GM04504 (cell line): ENCODE measurements at places on chromosomes 1 and 21.

DNA sequence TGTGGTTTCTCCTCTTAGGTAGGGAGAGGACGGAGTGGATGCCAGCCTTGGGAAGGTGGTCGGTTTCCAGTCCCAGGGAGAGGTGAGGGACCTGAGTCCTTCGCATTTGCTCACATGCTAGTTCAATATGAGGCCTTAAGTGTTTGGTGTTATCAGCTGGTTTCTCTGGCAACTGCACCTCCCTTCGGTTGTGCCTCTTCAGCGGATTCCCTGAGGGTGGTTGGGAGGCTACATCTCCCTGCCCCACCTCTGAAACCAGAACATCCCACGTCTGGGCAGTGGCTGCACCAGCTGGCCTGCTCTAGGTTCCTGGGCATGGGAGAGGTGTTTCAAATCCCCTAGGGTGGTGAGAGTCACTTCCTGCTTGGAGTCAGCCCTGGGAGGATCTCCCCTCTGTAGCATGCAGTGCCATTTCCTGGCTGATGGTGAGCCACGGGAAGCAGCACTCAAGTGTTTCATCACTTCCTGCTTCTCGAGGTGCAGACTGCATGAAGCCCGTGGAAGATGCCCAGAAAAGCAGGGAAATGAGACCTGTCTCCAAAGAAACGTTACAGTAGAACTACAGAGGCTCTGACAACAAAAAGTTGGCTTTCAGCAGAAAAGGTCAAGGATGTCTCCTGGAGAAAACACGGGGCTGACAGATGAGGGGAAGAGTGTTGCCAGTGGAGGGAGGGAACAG lies 4.5 kb downstream of the TMEM125 start:
- peak; percentile 8 for DNase-seq

- no peak for DNase-seq
Measured at GRCh38 chr1:28026329-28026728, 62.1 kb downstream of the EYA3 start.

DNA sequence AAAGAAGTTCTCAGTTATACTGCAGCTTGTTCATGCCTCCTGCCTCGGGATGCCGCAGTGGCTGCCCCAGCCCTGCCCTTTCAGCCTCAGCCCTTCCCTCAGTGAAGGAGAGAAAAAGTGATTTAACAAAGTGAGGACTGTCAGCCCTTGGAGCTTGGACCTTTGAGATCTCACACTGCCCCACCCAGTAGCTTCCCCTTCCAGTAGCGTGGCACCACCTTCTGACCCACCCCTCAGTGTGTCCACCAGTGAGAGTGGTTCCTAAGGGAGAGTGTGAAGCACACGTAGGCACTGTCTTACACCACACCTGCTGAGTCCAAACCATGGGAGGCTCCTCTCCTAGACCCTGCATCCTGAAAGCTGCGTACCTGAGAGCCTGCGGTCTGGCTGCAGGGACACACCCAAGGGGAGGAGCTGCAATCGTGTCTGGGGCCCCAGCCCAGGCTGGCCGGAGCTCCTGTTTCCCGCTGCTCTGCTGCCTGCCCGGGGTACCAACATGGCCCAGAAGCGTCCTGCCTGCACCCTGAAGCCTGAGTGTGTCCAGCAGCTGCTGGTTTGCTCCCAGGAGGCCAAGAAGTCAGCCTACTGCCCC lies at the start of gene CDA:
Gene CDA, plus strand, starts transcription at position 464 of the 592 bp plus-strand sequence. Its CDS starts 33 bp downstream, at position 497.
- no peak for DNase-seq

GRCh38 chr1:240492832-240493440 lies 119.0 kb downstream of the GREM2 start:
- no peak for DNase-seq

DNA sequence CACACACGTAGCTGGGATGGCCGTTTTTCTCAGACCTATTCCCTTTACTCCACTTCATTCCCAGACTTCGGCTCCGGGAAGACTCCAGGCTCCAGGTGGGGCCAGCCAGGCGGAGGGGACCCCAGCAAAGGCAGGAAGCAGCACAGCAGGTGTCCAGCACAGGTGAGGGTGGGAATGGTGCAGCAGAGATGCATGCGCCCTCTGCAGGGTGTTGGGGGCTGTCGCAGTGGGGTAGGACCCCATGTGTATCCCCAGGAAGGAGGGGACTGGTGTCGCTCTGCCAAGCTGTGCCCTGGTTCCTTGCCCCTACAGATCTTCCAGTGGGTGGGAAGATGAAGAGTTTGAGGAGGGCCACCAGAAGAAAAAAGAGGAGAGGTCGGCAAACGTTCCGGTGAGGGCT lies 5.3 kb downstream of the TTC24 start:
- DNase-seq, result no peak

GRCh38 chr1:77014073-77014788 lies 147.0 kb downstream of the ST6GALNAC5 start:
- no peak for DNase-seq

- DNase-seq, result no peak
Measured at GRCh38 chr1:51919684-51920083, 41.2 kb upstream of the NRDC start.

- DNase-seq, result no peak
Measured at GRCh38 chr1:212203630-212204029, 81.6 kb upstream of the PPP2R5A start.

- no peak for DNase-seq
Measured at GRCh38 chr1:5579966-5580365, 412.3 kb downstream of the NPHP4 start.

DNA sequence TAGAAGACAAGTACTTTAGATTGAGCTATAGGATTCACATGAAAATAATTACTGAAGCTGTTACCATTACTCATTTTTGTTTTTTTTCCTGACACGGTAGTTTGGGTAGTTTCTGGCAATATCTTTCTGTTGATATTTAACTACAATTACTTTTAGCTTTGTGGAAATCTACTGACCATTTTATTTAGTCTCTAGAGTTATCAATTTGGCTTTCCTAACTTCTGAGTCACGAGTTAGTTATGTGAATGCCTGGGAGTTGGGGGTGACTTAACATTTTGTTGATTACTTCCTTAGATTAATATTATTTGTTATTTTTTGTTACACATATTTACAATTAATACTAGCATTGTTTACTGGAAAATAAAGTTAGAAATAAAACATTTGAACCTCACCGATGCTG lies 160.6 kb downstream of the HMCN1 start:
- DNase-seq, result no peak

DNA sequence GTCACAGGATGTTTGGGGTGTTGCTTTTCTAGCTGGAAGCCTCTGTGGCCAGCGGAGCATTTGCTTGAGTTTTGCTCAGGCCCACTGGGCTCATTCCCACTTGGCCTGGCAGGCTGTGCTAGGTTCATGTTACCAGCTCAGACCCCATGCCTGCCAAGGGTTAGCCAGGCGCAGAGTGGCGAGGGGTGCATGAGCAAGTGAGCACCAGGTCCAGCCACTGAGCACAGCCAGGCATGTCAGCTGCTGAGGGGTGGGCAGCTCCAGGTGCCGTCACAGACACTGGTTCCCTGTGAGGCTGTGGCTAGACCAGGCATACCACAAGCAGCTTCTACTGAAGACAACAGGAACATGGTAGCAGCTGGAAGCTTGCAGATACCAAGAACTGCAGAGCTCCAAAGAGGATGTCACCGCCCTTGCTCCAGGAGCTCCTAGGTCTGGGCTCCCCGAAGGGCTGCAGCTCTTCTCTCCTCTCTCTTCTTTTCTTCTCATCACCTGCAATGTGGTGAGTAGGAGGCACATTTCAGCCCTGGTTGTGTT lies 52.0 kb upstream of the CYYR1 start:
- no peak for DNase-seq

- no peak for DNase-seq
Measured at GRCh38 chr1:194419721-194420120, 1233.3 kb upstream of the B3GALT2 start.

GRCh38 chr1:59057211-59057694 lies 239.6 kb upstream of the FGGY start:
- DNase-seq, result peak; percentile 99

GRCh38 chr1:54763816-54764132 lies 549 bp downstream of the PARS2 start:
- DNase-seq, result no peak

GRCh38 chr1:223765719-223766340 lies 53.5 kb downstream of the CAPN2 start:
- no peak for DNase-seq

GRCh38 chr1:79585801-79586200 lies 579.3 kb upstream of the ADGRL4 start:
- no peak for DNase-seq

DNA sequence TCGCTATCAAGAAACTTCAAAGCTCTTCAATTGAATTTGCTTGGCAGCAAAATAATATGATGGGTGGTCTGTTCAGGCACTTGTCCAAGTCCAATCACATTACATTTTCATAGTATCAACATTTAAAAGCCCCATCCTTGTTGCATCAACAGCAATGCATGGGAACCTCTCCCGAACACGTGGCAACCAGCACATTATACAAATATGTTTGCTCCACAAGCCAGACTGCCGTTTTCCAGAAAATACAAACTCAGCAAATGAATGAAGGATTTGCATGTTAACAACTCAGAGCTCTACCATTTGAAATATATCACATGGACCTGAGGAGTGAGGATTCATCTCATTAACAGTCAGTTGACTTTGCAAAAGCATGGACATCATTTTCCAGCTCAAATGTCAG lies 20.0 kb upstream of the LYPLAL1 start:
- DNase-seq, result no peak

DNA sequence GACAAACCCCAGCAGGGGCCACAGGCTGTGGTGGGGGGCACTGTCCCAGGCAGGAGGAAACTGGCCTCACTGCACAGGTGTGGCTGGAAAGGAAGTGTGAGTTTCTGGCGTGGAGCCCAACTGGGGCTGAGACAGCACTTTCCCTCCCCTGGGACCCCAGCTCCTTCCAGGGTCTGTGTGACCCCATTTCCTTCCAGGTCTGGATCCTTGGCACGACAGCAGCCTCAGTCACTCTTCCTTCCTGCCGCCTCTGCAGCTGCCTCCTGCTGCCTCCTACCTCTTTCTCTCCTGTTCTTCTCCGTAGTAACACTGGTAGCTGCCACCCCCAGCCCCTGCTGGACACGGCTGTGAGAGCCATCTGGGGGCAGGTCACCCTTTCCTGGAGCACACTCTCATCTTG lies 88.0 kb downstream of the SIK1 start:
- DNase-seq, result no peak

DNA sequence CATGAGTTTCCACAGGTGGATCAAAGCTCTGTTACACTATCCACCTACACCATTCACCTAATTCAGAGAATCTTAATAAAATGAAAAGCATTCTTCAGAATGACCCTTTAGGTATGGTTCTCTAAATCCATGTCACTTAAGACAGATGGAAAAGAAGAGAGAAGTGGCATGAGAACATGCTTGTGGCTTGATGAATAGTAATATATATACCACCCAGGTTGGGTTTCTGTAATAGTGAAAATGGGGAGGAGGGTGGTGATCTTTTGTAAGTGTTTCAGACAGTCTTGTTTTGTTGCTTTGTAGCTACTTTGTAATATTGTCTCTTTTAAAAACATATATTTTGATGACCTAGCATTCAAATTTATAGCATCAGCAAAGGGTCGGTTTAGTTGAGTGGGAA lies 469.8 kb downstream of the USP25 start:
- DNase-seq, result no peak

DNA sequence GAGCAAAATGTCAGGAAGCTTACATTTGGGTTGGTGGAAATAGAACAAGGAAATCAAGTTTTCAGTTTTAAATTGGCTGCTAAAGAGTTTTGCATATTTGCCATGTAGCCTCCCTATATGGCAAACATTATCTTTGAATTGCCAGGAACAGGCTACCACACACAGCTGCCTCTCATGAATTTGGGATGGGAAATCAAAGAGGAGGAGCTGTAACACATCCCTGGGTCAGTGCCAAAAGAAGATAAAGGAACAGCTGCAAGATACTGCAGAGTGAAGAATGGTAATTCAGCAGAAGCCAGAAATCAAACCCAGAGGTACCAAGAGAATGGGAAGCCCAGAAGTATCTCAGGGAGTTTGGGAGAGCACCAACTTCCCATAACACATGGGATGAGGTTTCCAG lies 18.6 kb upstream of the RASAL2 start:
- no peak for DNase-seq

GRCh38 chr1:230917284-230918135 lies 49.2 kb upstream of the C1orf198 start:
- peak; percentile 40 for DNase-seq

- DNase-seq, result no peak
Measured at GRCh38 chr1:237814319-237814924, 76.3 kb downstream of the ZP4 start.

DNA sequence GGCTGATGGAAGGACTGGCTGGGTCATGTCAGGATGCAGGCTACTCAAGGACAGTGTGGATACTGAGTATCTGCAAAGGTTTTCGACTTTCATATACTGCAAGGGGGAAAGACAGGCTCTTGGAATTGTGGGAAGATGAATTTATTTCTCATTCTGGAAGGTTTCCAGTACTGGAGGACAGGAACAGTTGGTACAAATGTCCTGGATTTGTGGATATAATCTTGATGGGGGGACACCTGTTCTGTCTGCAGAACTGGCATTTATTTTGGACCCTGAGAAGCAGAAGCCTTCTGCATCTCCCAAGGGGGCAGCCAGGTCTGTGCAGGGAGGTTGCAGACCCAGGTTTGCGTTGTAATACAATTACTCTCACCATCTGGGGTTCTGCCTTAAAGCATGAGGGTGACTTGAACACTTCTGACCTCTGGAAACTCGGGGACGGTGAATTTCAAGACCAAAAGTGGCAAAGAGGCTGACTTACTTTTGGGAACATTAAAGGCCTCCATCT lies 65.8 kb downstream of the NOS1AP start:
- DNase-seq, result no peak

DNA sequence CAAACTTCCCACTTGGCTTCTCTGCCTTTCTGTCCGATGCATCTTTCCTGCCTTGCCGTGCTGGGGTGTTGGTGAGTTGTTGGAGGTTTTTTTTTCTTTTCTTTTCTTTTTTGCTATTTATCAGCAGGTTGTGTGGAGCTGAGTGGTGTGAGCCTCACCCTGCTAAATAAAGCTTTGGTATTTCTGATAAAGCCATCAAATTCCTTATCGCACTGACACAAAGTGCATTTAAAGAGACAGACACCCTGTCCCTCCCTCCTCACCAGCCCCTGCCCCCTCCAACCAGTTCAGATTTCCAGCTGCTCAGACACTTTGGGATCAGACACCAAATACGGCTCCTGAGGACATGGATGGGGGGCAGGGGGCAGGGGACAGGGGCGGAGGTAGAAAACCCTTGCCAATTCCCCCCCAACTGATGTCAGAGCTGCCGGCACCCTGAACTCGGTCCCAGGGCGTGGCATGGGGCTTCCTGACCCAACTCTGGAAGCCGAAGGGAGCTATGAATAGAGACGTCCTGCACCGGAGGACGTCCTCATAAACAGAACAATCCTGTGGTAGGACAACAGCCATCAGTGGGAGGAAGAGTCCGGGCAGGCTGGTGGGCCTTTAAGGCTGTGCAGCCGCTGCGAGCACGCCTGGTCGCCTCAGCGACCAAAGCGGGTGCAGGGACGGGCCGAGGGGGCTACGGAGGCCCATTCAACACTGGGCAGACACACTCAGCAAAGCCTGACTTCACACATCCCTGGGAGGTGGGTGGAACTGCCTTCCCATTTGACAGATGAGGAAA lies 79.0 kb downstream of the CASZ1 start:
- DNase-seq, result no peak

DNA sequence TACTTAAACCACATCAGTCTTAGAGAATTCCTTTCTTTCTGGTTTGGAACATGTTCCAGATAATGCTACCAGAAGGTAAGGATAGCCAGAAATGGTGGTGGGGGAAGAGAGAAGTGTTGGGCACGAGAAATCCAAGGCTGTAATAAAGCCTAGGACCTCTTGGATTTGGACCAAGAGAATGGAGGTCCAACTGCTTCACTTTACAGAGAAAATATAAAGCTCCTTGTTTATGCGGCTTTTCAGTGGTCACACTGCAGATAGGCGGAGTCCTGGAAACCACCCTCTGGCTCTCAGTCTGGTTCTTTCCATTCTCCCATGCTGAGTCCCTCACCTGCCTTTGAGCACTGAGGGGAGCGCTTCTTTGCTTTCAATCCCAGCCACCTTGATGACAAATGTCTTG lies 87.8 kb downstream of the ADCY10 start:
- no peak for DNase-seq
